ENCODE measurements at places on chromosomes 12 and 14.

GRCh38 chr14:97359341-97359740, 562.2 kb downstream of the VRK1 start:
- peaks cover 1% of the 10 kb centered on the region for H3K36me3 ChIP-seq
- no peaks in the 10 kb centered on the region for H3K27me3 ChIP-seq
- H3K27ac ChIP-seq, result no peak overlapping the region
- H3K4me1 ChIP-seq, result peaks cover 17% of the 10 kb centered on the region
- DNase-seq, result no peak

GRCh38 chr12:43976027-43976426, 140.1 kb downstream of the TMEM117 start:
- DNase-seq, result no peak
- no peaks in the 10 kb centered on the region for H3K27me3 ChIP-seq
- no peaks in the 10 kb centered on the region for H3K4me1 ChIP-seq
- H3K36me3 ChIP-seq, result peaks cover 2% of the 10 kb centered on the region

DNA sequence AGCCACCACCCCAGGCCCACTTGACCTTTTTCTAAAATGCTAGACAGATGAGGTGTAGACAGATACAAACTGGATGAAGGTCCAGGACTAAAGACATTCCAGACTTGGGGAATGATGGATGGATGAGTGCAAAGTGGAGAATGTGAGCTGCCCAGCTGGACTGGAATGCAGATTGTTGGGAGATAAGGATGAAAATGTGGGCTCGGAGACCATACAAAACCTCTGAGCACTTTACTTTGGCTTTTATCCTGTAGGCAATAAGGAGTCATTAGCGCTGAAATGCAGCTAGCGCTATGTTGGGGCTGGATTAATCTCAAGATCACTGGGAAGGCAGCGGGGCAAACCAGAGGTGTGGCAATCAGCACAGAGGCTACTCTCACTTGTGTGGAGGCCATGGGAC, 64.7 kb upstream of the GNPNAT1 start:
- H3K27me3 ChIP-seq, result no peaks in the 10 kb centered on the region
- no peak overlapping the region for H3K27ac ChIP-seq
- no peaks in the 10 kb centered on the region for H3K4me1 ChIP-seq
- no peaks in the 10 kb centered on the region for H3K36me3 ChIP-seq

DNA sequence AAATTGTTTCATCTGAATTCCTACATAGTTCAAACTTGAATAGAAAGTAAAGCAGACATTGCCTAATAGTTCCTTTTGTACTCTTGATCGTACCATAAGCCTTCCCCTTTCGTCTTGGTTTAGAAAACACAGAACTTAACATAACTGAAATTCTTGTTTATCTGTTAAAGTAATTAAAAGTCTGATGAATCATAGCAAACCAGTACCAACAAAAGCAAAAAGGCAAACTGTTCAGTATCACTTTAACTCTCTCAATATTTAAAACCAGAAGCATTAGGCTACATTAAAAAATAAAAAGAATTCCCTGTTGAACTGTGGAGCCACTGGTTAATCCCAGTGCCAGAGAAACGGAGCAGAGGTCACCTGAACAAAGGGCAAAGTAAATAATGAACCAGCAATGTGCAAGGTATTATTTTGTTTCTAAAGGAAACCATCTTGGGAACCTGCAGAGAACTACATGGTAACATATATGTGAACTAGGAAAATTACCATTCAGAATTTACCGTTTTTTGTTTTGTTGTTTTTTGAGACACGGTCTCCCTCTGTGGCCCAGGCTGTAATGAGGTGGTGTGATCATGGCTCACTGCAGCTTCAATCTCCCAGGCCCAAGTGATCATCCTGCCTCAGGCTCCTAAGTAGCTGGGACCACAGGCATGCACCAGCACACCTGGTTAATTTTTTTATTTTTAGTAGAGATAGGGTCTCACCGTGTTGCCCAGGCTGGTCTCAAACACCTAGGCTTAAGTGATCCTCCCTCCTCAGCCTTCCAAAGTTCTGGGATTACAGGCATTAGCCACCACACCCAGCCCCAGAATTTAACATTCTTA, 17.1 kb upstream of the HIGD1C start:
- H3K27me3 ChIP-seq, result no peaks in the 10 kb centered on the region
- H3K4me3 ChIP-seq, result no peak overlapping the region
- H3K36me3 ChIP-seq, result peaks cover 7% of the 10 kb centered on the region
- no peak overlapping the region for H3K27ac ChIP-seq
- no peaks in the 10 kb centered on the region for H3K4me1 ChIP-seq
- no peak for DNase-seq

GRCh38 chr12:56104815-56105608, 653 bp downstream of the PA2G4 start:
- DNase-seq, result peak; percentile 19
- peaks cover 65% of the 10 kb centered on the region for H3K4me1 ChIP-seq
- H3K4me3 ChIP-seq, result peak overlapping the region; percentile 99

DNA sequence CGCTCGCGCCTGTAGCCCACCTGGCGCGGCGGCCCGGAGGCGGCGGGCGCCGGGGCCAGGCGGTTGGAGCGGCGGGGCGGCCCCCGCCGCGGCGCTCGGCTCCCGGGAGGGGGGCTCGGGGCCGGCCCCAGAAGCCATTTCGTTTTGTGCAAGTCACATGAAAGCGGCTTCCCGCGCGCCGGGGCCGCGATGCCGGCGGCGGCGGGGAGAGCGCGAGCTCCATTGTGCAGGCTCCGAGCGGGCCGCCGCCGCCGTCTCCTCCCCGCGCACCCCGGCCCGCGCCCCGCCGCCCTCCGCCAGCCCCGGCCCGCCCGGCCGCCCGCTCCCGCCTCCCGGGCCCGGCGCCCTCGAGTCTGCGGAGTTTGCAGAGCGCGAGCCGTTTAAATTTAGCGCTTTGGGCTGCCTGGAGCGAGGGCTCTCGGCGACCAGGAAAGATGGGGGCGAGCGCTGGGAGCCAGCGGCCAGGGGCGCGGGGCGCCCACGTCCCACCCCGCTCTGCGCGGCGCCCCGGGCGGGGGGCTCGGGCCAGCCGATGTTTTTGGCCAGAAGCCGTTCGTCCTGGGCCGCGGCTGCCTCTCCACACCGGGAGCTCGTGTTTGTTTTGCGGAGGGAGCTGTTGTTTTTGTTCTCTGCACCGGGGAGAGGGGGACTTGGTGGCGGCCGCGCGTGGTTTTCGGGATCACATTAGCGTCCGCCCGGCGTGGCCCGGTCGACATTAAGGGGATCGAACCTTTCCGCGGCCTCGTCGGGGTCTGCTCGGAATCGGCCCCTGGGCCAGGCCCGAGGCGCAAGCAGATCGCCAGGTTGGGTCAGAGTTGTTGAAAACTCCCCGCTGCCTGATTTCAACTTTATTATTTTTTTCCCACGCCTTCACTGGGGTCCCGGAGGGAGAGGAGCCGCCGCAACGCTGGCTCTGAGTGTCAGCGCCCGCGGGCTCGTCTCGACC, 982 bp downstream of the BCL7A start:
- peaks cover 9% of the 10 kb centered on the region for H3K36me3 ChIP-seq
- DNase-seq, result no peak
- peak overlapping the region; percentile 77 for H3K4me3 ChIP-seq
- H3K4me1 ChIP-seq, result no peaks in the 10 kb centered on the region
- peaks cover 11% of the 10 kb centered on the region for H3K27me3 ChIP-seq

DNA sequence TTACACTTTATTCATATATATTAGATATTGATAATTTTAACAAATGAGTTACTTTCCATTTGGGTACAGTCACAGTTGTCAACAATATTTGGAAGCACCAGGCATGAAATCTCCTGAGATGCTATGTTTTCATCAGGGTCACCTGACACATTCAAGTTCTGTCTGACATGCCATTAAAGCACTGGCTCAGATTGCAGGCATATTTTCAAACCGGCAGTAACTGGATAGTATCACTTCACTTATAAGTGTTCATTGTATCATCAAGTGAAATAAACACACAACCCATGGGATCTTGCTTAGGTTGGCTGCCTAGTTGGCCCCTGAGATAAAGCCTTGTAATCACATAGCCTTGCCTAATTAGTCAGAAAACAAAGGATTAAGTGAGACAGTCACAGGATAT, 4.8 kb downstream of the IFNG start:
- H3K4me3 ChIP-seq, result no peak overlapping the region
- DNase-seq, result no peak
- H3K27ac ChIP-seq, result no peak overlapping the region
- H3K36me3 ChIP-seq, result peaks cover 23% of the 10 kb centered on the region
- peaks cover 44% of the 10 kb centered on the region for H3K4me1 ChIP-seq
- no peaks in the 10 kb centered on the region for H3K27me3 ChIP-seq

DNA sequence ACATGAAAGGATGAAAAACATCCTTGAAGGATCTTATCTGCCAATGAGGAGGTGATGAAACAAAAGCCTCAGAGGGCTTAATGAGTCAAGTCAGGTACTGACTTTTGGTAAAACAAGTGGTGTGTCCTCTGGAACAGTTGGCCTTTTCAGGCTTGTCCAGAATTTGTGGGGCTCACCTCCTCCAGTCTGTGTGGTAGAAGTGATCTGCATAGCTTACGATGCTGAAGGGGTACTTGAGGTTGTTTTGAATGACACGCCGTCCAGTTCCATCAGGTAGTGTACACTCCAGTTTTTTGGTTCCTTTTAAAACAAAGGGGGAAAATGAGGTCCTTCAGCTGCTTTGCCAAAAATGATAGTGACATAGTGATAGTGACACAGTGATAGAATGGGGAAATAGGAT, 17.0 kb downstream of the RTRAF start:
- no peaks in the 10 kb centered on the region for H3K27me3 ChIP-seq
- H3K4me1 ChIP-seq, result no peaks in the 10 kb centered on the region
- DNase-seq, result no peak
- H3K27ac ChIP-seq, result no peak overlapping the region
- H3K36me3 ChIP-seq, result peaks cover 44% of the 10 kb centered on the region

- no peaks in the 10 kb centered on the region for H3K4me1 ChIP-seq
- no peak overlapping the region for H3K4me3 ChIP-seq
- H3K27me3 ChIP-seq, result no peaks in the 10 kb centered on the region
Observed at GRCh38 chr12:75414671-75415070, 23.8 kb downstream of the GLIPR1L2 start.

DNA sequence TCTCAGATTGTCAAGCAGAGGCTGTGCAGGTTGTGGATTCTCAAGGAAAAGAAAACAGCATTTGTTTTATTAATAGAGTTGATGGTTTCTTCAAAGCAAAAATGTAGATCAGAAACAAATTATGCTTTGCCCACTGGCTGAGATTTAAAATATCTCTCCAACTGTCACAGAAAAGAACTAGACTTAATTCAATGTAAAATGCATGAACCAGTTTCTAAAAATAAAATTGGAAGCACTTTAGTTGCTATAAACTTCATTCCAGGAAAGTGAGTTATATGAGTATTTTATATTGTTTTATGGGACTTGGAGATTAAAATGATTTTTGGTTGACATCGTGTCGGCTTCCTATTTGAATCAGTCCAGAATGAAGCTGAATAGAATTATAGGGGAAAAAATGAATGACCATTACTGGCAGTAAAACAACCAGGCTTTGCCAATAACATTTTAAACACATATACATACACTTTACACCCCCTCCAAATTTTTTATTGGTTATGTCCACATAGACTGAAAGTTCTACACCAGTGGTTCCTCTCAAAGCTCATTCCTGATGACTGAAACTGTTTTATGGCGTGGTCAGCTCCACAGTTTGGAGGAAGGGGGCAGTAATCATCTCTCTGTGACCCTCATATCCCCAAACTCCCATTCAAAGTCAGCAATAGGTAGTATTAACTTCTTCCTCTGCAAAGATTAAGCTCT, 55.5 kb upstream of the DAAM1 start:
- no peaks in the 10 kb centered on the region for H3K4me1 ChIP-seq
- H3K4me3 ChIP-seq, result no peak overlapping the region
- H3K27me3 ChIP-seq, result peaks cover 60% of the 10 kb centered on the region
- no peak overlapping the region for H3K27ac ChIP-seq
- no peak for DNase-seq
- H3K36me3 ChIP-seq, result no peaks in the 10 kb centered on the region

DNA sequence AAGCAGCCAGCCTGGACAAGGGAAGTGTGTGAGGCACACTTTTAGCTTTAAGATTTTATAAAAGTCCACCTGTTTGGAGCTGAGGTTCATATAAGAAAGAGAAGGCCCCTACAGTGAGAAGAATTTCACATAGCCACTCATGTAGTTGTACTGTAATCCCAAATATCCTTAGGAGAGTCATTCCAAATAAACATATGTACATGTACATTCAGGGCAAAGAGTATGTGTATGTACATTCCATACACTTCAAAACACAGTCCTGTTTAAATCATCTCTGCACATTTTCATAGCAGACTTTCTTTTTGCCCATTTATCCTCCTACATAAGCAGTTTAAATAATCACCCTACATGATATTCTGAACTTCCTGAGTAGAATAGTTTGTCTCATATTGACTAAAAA, 87.6 kb downstream of the GPR65 start:
- no peaks in the 10 kb centered on the region for H3K27me3 ChIP-seq
- H3K4me3 ChIP-seq, result no peak overlapping the region
- H3K4me1 ChIP-seq, result no peaks in the 10 kb centered on the region
- DNase-seq, result no peak
- no peaks in the 10 kb centered on the region for H3K36me3 ChIP-seq
- H3K27ac ChIP-seq, result no peak overlapping the region

DNA sequence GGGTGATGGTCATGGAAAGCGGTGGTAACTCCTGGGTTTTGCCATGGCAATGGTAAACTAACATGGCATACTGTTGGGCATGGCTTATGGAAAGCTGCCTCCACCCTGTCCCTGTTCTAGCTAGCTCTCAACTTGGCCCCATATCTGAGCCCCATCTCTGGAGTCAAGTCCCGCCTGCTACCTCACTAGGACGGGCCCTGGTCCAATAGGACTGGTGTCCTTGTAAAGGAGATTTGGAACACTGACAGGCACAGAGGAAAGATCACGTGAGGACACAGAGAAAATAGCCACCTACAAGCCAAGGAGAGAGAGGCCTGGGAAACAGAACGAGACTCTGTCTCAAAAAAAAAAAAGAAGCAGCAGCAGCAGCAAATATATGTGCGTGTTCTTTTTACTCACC, 59.8 kb downstream of the RNFT2 start:
- H3K4me3 ChIP-seq, result no peak overlapping the region
- H3K27me3 ChIP-seq, result no peaks in the 10 kb centered on the region
- DNase-seq, result no peak
- no peaks in the 10 kb centered on the region for H3K4me1 ChIP-seq

- no peak overlapping the region for H3K27ac ChIP-seq
- H3K36me3 ChIP-seq, result no peaks in the 10 kb centered on the region
- peaks cover 41% of the 10 kb centered on the region for H3K27me3 ChIP-seq
- no peak overlapping the region for H3K4me3 ChIP-seq
Observed at GRCh38 chr12:131452444-131452860, 258.4 kb upstream of the SFSWAP start.

All from central memory CD8-positive, alpha-beta T cell (primary cell).